Stimulated activated CD4-positive, alpha-beta T cell treated with anti-CD3 and anti-CD28 coated beads, Interleukin-4, amount 100 ng/mL, for 1 hour (primary cell): ENCODE measurements at places on chromosomes 6 and 20.

DNA sequence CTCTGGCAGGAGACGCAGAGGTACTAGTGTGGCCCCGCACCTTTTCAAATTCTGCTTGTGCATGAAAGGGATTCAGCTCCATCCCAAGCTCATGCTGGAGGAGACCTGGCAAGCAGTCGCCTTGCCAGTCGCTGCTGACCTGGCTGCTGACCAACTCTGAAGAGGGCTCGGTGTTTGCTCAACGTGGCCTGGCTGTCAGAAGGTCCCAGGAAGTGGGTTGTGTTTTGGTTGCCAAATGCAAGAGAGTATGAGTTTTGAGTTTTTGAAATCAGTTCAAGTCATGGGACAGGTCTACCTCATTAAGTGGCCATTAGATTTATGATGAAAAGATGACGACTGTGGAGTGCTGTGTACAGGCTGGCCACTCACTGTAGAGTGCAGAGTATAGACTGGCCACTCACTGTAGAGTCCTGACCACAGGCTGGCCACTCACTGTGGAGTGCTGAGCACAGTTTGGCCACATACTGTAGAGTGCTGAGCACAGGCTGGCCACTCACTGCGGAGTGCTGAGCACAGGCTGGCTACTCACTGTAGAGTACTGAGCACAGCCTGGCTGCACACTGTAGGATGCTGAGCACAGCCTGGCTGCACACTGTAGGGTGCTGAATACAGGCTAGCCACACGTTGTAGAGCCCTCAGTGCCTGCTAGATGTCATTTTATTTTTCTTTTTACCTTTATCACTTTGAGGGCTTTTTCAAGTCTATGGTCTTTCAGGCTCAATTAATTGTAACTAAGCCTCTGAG lies 193.9 kb downstream of the ZNF217 start:
- DNase-seq = no peak

- no peak for DNase-seq
Observed at GRCh38 chr20:35561671-35562070, 19.8 kb downstream of the ERGIC3 start.

DNA sequence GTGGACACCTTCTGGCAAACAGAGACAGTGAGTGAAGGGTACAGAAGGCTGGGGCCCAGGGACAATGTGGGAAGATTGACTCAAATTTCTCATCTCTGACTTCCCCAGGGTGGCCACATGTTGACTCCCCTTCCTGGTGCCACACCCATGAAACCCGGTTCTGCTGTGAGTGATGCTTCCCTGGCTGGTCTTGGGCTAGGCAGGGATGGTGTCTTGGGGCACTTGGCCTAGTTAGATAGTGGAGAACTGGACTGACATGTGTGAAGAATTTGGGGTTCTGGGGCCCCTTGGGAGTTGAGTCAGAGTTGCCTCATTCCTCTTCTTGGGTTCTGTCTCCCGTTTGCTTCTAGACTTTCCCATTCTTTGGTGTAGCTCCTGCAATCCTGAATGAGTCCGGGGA lies 34.2 kb downstream of the GSS start:
- DNase-seq = no peak

DNA sequence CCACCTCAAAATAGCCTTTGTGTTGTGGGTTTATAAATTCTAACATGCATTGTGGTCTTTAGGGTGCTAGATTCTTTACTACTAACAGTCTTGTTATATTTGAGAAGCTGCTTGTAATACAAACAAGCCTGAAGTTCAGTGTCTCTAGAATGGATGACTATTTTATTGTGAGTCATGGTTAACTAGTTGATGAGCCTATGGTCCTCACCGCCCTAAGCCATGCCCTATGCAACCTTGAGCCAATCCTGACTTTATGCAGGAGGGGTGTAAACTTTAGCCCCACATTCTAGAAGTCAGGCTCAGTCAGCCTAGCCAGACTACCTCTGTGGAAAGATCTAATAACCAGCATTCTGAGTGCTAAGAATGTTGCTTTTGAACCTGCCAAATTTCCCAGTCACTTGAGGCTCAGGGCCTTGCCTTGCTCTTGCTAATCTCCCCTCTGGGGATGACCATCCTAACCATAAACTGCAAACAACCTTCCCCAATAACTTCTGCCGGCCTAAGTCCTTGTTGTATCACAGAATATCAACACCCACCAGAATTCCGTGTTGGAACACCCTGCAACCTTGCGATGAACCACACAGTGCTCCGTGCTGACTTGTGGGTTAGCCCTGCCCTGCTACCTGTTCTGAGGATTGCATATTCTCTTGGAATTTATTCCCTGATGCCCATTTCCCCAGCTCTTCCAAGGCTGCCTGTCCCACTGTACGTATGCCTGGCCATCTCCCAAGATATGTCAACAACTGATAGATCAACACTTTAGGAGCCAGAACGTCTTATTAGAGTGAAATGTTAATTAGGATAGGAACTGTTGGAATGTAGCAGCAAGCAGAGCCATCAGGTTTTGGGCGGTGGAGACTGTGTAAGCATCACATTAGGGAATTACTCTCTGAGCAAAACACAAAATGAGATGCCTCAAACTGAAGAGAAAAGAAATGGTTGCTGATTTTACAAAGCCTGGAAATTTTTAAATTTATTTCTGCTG lies 71.7 kb upstream of the CEP85L start:
- no peak for DNase-seq

GRCh38 chr6:123462152-123462551 lies 174.6 kb downstream of the TRDN start:
- DNase-seq = no peak

DNA sequence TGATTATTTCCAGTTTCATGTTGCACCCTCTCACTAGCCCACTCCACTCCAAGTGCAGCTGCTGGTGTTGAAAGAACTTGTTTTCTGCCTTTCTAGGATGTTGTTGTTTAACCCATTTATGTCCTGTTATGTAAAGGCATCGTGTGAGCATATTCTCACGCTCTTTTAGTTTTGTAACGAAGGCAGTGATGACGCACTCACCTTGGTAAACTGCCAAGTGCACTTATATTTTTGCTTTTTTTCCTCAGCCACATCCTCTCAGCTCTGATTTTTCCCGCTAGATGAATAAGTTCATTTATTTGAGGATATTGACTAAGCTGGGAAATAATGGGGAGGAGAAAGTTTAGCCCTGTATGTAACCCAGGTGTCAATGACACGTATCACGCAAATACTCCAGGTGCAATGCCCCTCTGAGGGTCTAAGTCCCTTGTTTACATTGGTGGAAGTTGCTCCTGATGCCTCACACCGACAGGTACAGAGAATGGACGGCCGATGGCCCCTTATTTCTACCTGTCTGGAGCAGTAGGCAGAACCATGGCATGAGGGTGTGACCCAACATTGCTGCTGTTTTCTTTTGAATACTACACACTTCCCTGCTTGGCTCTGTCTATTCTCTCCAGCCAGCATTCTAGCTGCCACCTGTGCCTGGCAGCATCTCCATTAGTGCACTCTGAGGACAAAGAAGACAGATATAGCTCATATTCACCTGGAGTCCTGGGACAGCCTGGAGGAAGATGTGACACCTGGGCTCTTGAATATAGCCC lies 132.7 kb upstream of the SLC24A3 start:
- no peak for DNase-seq

- DNase-seq = no peak
Observed at GRCh38 chr6:15392182-15392581, 146.3 kb downstream of the JARID2 start.

DNA sequence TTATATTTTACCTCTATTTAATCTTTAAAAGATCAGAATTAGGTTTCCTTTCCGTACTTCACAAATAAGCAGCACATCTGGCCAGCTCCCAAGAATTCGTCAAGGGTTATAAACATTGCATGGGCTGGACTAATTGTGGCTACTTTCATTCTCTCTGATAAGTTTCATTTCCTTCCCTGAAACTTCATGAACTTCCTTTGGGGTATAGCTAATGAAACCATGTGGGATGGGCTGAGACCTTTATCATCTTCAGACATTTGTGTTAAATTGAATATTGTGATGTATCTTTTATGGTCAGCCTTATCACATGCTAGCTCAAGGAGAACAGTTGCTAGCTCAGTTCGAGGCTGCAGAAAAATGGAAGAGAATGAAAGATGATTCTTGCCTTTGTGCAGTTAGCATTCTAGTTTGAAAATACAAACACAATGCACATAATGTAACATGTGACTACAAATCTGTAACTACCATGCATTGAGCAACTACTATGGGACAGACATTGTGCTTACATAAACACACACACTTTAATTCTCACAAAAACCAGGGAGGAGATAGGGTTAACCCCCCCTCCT lies 1.7 kb upstream of the GMPR start:
- DNase-seq = no peak

- peak; percentile 55 for DNase-seq
Observed at GRCh38 chr20:3777716-3778629, 3.3 kb downstream of the SPEF1 start.

DNA sequence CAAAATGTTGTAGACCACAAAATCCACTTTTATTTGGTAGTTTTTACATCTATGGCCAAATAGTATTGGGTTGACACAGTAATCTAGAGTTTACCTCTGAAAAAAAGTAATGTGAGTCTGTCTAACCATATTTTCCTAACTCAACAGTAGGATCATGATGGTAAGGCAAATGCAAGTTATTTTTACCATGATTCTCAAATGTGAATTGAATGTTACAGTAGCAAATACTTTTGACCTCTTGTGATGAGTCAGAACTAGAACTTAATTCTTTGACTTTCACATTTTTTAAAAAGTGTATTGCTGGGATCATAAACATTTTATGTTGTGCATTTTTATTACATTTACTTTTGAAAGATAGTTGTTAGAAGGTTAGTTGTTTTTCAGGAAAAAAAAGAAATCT lies 22.0 kb downstream of the RNF146 start:
- no peak for DNase-seq

DNA sequence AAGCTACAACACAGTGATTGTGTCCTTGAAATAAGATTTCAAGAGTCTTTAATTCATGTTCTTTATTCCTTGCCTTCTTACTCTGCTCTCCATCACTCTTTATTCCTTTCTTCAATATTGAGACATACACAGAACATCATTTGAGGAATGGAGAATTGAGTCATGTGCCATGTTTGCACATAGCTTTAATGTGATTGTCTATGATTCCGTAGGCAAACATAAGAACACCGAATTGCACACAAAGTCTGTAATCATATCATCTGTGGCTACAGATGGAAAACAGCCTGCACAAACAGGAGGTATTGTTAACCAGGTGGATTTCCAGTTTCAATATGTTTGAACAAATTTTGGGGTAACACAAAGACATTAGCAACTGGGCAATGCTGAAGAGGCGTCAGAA lies 571.6 kb upstream of the GJE1 start:
- DNase-seq = no peak

- no peak for DNase-seq
Observed at GRCh38 chr6:101294051-101294638, 99.4 kb upstream of the GRIK2 start.

- no peak for DNase-seq
Observed at GRCh38 chr20:4490045-4490444, 231.7 kb upstream of the PRND start.

GRCh38 chr6:152313542-152314482 lies 323.4 kb downstream of the SYNE1 start:
- DNase-seq = no peak

DNA sequence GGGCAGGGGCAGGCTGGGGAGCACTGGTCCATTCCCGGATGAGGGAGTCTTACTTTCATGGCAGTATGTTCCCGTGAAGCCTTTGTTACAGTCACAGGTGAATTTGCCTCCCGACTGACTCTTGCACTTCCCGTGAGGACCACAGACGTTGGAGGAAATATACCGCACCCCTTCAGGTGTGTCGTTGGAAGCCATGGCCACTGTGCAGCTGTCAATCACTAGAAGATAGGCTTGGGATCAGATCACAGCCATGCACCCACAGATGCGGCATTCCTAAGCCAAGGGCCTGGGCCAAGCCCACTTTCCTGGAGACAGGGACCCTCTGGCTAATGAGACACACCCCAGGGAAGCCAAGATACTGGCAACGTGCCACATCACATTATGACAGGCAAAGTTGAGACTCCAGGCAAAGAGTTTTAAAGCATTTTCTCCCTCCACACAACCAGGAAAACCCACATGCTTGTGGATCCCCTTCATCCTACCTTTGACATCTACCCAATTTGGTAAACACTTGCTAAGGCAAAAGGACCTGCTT lies 26.8 kb downstream of the JAG1 start:
- no peak for DNase-seq

- no peak for DNase-seq
Observed at GRCh38 chr20:51354191-51354768, 188.2 kb downstream of the NFATC2 start.

GRCh38 chr6:100996409-100996808 lies 115.3 kb upstream of the ASCC3 start:
- no peak for DNase-seq

DNA sequence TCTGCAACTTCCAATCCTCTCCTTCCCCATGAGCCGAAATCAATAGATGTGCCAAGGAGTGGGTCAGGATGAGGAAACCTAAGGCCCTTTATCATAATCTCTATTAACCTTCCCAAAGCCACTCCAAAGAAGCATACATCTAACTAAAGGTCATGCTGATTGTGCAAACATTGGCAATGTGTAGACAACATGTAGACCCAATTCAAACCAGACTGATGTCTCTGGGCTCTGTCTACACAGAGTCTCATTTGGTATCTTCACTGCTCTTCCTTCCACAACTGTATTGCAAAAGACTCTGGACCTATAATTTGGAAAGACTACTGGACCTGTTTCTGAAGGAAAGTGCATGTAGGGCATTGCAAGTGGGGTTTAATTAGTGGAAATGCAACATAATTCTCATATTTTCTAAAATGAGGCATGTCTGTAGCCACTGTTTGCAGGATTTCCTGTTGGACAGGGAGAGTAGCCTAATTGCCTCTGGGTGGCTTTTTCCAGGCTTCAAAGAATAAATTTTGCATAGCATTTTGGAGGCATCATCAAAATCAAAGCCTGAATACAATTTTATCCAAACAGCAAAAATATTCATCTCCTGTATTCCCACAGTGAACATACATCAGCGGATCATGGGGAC lies 35.0 kb upstream of the MLIP start:
- DNase-seq = no peak

DNA sequence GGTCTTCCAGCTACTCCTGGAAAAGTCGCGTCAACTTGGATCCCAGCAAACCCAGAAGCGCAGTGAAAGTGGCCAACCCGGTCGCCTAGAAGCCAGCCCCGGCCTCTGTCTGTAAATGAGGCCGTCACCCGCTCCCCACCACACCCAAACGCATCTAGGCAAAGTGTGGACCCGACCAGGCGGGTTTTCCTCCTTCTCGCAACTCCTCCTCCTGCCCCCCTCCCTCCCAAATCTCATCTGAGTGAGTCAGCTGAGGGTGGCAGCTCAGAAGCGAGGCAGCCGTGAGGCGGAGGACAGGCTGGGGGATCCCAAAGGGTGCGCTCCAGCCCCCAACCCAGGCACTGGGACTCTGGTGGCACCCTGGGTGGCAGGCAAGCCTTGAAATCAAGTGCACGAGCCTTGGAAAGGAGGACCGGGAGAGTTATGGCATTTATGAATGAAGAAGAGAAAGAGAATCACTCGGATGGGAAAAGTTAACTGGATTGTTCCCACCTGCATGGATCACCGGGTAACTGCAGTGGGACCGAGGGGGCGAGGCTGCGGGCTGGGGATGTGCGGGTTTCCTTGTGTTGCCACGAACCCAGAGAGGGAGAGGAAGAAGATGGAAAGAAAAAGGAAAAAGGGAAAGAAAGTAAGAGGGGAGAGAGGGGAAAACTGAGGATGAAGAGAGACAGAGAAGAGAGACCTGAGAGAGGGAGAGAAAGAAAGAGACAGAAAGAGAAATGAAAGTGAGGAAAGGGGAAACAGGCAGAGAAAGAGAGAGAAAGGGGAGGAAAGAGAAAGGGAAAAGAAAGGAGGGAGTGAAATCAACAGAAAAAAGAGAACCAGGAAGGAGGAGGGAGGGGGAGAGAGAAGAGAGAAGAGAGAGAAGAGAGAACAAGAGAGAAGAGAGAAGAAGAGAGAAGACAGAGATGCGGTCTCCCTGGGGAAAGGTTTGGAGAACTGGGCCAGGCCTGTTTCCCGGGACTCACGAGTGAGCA lies at the start of gene APCDD1L:
TSS of gene APCDD1L (minus strand) at position 167 of the 980 bp plus-strand sequence. CDS start 692 bp downstream, outside the sequence.
- no peak for DNase-seq
